Amygdala (tissue), 56 donors: ENCODE measurements at places on chromosomes 12 and 14.
A peak's percentile ranks its signal among the peaks of the same experiment; 100 is the strongest.

- DNase-seq: no peak
Observed at GRCh38 chr12:1879633-1880032, 38.8 kb downstream of the CACNA2D4 start.

GRCh38 chr12:94930216-94930654 lies 73.3 kb downstream of the NDUFA12 start:
- DNase-seq: no peak

- no peak for DNase-seq
Observed at GRCh38 chr12:32005496-32006125, 46.4 kb downstream of the RESF1 start.

GRCh38 chr12:95445884-95446505 lies 28.0 kb upstream of the METAP2 start:
- no peak for DNase-seq

GRCh38 chr12:98595243-98595988 lies 1.9 kb downstream of the SLC25A3 start:
- no peak for DNase-seq

- no peak for DNase-seq
Observed at GRCh38 chr12:102903337-102904007, 13.6 kb downstream of the PAH start.

GRCh38 chr12:57897286-57897974 lies 43.9 kb upstream of the ATP23 start:
- no peak for DNase-seq

DNA sequence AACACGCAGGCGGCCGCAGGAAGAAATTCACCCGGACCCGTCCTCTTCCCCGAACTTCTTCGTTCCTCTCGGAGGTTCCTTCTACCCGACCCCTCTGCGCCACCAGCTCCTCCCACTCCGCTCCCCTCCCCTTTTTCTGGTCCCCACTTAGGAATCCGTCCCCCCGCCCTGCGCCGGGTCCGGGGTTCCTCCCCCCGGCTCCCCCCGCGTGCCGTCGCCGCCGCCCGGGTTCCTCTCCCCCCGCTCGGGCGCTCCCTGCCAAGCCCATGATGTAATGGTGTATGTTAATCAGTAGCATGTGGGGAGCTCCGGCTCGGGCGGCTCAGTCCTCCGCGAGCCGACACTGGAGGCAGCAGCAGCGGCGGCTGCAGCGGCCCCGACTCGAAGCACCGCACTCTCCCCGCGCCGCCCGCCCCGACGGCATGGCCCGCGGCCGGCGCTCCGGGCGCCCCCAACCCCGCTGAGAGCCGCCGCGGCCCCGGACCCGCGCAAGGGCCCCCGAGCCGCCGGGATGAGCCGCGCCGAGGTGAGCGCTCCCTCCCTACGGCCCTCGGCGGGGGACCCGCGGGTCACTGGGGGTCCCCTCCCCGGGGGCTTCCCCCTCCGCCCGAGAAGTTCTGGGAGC lies 1.0 kb upstream of the SAMD4A start:
- peak; percentile 72 for DNase-seq

DNA sequence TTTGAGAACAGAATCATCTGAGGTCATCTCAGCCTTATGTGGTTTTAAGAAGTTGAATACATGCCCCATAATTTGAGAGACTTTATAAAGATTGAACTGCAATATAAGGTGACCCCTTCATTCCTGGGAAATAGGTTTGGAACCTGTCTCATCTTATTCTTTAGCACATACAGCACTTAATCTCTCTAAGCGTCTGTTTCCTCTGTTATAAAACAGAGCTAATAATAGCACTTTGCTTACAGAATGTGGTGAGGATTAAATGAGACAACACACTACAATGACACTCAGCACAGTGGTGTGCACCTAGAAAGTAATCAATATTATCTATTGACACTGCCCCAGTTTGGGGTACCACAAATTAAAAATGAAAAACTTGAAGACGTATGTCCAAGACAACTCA lies 102.1 kb downstream of the DUSP6 start:
- no peak for DNase-seq

DNA sequence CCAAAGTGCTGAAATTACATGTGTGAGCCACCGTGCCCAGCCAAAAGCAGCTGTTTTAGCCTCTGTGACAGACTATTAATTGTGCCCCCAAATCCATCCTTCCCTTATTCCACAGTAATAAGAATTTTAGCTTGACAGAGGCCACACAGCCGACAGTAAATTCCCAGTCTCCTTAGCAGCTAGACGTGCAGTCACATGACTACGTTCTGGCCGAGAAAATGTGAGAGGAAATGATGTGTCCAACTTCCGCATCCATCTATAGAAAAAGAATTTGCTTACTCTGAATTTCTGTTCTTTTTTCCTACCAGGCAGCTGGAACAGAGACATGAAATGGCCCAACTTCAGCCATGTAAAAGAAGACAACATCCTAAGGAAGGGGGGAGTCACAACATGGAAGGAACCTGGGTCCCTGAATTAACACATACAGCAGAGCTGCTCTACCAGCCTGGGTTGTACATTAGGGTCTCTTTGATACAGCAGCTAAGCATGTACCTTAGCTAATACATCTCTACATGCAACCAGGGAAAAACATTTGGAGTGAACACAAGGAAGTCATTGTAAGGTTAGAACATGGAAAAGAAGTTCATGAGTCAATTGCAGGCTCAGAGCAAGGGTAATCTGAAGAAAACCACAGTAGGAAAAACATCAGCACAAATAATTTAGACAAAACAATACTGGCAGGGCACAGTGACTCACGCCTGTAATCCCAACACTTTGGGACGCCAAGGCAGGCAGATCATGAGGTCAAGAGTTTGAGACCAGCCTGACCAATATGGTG lies 35.5 kb downstream of the CIT start:
- DNase-seq: no peak

GRCh38 chr12:122827258-122827657 lies 8.0 kb upstream of the HIP1R start:
- DNase-seq: no peak

- DNase-seq: no peak
Observed at GRCh38 chr12:102806110-102806509, 110.9 kb downstream of the PAH start.

DNA sequence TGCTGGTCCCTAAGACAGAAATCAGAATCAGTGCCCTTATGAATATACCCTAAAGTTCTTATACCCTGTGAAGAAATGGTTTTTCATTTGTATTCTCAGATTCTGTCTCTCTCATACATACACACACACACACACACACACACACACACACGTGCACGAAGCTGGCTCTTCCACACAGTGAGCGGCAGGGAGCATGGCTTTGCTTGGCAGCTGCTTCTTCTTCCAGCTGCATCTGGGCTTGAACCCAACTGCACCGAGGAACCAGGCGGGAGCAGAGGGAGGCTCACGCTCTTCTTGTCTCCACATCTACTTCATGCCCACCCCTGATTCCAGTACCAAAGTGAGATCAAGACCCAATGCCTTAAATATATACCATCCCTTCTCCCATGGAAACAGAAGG lies 19.4 kb downstream of the GRIN2B start:
- no peak for DNase-seq

DNA sequence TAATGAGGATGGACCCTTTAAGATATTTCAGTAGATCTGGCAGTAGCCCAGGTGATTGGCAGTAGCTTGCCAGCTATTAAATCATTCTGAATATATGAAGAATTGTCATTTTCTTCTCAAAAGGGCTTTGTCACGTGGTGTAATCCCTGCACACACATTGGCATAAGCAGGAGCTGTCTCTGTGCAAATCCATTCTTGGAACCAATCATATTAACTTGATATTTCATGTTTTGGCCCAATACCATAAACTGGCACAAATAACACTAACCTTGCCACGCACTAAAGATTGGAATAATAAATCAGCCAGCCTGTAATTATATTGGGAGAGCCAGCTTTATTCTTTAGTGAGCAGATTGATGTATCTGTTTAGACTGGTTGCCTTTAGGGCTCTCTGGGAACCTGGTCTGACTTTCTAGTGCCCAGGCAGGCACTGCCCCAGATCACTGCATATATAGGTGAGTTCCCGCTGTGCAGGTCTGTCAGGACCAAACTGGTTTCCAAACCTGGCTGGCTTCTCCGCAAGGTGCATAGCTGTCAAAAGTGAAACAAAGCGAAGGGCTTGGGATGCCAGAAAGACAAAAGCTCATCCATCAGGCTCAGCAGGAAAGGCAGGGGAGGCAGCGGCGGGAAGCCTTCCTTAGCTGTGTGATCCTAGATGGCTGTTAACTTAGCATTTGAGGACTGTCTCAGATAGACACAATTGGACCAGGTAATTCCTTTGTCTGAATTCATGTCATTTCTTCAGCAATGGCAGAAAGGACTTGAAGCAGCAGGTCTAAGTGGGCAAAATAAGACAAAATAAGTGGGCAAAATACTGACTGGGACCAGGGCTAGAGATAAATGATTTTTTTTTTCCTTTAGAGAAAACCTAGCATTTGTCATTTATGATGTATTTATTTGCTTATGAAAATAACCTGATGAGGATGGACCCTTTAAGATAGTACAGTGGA lies 128.8 kb upstream of the DYRK2 start:
- DNase-seq: no peak

GRCh38 chr12:102958073-102958829 lies 777 bp downstream of the ASCL1 start:
- no peak for DNase-seq

- peak; percentile 25 for DNase-seq
Observed at GRCh38 chr12:51392556-51393237, 1.5 kb upstream of the GALNT6 start.

DNA sequence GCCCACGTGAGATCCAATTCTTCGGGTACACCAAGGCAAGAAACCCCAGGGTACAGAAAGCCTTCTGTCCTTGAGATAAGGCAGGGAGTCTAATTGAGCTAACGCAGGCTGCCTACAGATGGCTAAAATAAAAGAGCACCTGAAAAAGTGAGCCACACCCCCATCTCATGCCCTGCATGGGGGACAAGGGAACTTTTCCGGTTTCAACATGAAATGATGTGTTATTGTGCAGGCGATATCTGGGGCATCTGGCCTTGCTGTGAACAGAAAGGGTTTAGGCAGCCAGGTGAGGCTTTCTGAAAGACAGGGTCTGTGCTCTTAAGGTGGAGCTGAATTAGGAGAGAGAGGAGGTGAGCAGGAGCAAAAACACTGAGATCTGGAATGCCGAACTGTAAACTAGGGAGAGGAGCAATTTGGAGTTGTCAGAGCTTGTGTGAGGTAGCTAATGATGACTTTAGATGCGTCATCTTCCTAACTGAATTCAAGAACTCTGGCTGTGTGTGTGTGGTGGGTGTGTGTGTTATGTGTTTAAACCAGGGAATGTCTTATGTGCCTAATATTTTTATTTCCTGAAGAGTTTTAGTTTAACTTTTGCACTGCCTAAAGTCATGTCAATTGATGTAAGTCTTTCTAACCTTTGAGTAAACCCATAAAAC lies 20.1 kb upstream of the LDHB start:
- DNase-seq: no peak

- no peak for DNase-seq
Observed at GRCh38 chr12:109532721-109533486, 40.4 kb downstream of the MMAB start.

DNA sequence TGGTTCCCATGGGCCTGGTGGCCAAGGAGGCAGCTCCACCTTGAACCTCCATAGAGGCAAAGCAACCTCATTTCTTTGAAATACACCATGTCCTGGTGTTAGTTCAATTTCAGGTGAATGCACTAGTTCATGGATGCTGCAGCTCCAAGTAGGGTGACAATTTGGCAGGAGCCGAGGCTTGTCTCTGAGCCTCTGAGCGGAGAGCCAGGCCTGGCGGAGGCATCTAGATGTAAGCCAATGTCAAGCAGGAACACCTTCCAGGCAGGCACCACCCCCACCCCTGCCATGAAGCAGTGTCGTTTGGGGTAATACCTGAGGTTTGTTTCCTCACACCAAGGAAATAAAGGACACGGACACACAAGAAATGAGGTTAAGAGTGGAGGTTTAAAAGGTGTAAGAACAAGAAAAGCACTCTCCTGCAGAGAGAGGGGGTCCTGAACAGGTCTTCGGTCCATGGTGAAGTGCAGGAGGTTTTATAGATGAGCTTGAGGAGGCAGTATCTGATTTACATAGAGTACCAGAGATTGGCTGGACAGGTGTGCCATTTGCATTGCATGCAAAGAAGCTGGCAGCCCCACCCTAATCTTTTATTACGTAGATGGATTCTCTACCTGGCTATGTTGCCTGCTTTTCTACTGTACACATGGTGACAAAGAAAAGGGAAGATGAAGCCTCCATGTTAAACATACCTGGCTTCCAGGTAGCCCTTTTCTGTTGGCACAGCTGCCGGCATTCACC lies 60.3 kb downstream of the RIN3 start:
- no peak for DNase-seq

DNA sequence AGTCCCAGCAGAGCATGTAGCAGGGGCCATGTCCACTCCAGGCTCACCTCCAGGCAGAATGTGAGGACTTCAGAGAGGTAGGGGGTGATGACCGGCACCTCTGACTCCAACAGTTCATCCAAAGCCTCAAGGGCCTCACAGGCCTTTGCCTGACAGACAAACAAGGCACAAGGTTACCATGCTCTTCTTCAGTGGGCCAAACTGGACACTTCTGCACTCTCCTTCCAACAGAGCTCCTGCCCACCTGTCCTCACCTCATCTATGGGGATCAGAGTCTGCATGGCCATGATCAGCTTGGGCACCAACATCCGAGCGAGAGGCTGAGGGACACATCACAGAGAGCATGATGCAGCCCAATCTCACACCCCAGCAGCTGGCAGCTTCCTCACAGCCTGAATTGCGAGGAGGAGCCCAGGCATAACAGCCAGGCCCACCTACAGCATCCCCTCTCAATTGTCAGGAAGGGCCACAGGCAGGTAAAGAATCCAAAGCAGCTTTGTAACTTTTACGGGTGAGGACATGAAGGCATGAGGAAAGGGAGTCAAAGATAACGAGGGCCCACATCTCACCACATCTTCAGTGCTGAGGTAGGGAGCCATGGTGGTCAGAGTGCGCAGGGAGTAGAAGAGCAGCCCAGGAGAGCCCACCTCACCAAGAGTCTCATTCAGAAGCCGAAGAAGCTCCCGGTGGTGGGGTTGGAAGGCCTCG lies 1.6 kb downstream of the IPO4 start:
- no peak for DNase-seq

DNA sequence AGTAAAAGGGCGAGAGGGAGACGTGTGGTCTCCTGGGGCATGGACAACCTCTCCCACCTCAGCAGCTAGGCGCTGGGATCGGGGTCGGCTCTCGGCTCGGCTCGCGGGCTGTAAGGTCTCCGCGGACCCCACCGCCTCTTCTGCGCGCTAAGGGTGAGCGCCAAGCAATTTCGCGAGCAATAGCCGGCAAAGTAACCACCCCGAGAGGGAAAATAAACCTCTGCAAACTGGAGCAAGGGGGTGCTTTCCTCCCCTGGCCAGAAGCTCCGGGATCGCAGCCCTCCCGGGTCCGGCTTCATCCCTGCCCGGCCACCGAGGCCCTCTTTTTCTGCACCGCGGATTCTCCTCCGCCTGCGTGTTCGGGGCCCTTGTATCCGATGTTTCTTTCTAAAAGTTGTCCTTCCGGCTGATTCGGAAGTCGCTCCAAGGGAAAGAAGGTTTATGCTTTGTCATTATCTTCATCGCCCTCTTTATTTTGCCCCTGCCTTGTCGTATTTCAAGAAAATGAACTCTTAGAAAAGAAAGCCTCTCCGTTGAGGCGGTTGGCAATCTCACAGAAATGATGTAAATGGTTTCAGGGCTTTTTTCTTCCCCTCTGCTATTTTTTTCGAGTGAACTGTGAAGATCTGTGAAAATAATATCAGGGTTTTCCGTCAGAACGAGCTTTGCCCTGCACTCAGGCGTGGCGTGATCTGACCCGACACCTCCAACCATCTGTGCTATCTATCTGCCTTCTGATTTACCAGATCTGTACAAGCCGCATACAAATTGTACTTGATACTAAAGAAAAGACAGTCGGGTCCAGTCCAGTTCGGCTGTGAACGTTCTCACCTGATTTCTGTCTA lies 1.7 kb upstream of the SIX6 start:
- no peak for DNase-seq

GRCh38 chr12:31278424-31278823 lies 47.5 kb downstream of the SINHCAF start:
- no peak for DNase-seq
